ENCODE measurements at places on chromosomes 11 and 22.

- DNase-seq = no peak
Observed at GRCh38 chr22:20456722-20457076, 19.1 kb upstream of the SCARF2 start.

DNA sequence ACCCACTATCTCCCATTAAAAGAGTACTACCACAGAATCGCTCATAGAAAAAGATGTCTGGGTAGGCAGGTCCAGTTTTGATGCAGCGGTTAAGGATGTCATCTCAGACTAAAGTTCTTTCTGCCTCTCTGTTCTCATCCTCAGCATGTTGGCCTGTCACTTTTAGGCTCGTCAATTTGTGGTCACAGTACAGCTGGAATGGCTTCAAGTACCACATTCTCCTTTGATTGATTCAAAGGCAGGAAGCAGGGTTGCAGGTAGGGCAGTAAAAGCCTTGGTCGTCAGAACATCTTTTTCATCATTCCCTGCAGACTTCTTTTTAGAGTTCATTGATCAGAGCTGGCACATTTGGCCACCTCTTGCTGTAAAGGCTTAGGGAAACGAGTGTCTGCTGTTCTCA lies 28.7 kb downstream of the SDHD start:
- DNase-seq = no peak

- DNase-seq = no peak
Observed at GRCh38 chr22:32696089-32696488, 105.4 kb upstream of the TIMP3 start.

GRCh38 chr11:62088331-62088933 lies 35.4 kb upstream of the INCENP start:
- DNase-seq = no peak

- no peak for DNase-seq
Observed at GRCh38 chr11:114259124-114259526, 37.1 kb upstream of the NNMT start.

DNA sequence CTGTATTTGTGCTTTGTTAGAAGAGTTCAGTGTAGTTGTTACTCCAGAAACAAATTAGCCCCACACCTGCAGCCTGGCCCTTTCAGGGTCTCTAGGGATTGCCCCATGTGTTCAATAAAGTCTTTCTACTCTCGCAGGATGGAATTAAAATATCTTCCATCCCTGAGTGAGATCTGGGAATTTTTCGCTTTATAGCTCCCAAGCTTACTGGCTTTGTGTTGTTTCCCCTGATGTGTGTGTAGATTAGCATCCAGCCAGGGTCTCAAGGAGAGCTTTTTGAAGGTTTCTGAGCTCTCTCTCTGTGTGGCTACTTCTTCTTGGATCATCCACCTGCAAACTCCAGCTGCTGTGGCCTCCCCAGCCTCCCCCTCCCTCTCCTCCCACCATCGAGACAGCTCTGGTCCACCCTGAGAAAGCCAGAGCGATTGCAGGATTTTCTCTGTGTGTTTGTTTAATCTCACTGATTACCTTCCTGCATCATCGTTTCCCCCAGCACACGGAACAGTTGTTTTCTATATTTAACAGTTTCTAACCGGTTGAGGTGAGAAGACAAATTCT lies 553.5 kb downstream of the TBC1D22A start:
- DNase-seq = no peak

DNA sequence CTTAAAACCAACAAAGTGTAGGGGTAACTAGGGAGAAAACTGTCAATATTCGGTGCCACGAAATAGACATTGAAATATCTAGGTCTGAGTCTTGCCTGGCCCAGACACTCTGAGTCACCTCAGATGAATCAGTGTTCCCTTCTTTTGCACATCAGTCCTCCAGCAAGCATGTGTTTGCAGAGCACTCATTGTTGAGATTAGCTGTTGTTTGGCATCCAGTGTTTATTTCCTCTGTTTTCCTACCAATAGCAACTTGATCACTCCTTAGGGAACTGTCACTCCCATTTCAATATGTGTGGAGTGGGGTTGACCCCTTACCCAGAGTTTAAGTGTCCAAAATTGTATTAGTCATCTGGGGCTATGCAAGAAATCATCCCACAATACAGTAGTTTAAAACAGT lies 4.7 kb upstream of the ASCC2 start:
- DNase-seq = no peak

- no peak for DNase-seq
Observed at GRCh38 chr11:118068206-118068944, 8.5 kb upstream of the TMPRSS4 start.

DNA sequence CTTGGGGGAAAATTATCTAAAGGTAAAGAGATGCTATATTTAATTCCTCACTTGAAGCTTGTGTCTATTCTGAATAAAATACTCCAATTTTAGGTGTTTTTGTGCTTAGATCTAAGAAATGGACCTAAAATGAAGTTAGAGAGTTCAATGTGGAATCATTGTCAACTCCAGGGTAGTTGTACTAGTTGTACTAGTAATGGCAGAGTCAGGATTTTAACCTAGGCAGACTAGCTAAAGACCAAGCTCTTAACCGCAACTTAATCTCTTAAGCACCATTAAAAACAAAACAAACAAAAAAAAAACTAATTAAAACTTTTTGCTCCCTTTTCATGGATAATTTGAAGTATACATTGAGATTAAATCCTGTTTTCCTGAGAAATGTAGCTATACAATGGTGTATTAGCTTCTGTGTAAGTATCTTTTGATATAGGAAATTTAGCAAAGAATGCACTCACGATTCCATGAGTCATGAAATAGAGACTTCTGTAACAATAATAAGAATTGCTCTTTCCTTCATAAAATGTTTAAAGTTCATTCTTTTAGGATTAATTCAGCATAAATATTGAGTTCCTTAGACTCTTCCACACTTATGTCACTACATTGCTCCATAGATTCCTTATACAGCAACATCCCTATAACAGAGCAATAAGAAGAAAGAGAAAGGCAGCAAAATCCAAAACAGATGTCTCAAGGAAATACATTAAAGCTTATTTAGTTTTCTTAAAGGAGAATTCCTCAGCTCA lies 26.5 kb upstream of the SOX6 start:
- DNase-seq = no peak

DNA sequence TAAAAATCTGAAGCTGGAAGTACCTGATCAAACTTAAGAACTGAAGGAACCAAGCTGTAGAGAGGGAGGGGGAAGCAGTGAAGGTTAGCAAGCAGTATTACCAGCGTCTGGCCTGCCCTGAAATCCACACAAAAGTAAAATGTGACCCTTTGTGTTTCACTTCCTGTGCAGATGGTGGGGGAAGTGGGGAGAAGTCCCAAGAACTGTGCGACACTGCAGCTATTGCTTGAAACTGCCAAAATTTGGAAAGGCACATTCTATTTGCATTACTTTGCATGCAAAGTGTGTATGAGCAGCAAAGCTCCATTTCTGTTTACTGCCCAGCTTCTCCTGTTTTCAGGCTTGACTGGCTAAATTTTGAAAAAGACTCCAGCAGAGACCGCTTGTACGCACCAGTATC lies 72.1 kb upstream of the BMAL1 start:
- DNase-seq = no peak

GRCh38 chr11:46119352-46120216 lies 1.7 kb downstream of the PHF21A start:
- peak; percentile 19 for DNase-seq

GRCh38 chr11:84243629-84244263 lies 957.6 kb upstream of the CCDC90B start:
- no peak for DNase-seq

- DNase-seq = no peak
Observed at GRCh38 chr11:95991101-95991500, 67.2 kb upstream of the MTMR2 start.

GRCh38 chr11:114193730-114194679 lies 102.2 kb upstream of the NNMT start:
- no peak for DNase-seq

GRCh38 chr11:2569321-2569721 lies 124.5 kb downstream of the KCNQ1 start:
- DNase-seq = no peak

- no peak for DNase-seq
Observed at GRCh38 chr11:69418576-69419296, 62.7 kb upstream of the LINC01488 start.

- DNase-seq = no peak
Observed at GRCh38 chr11:82174610-82175009, 559.1 kb downstream of the FAM181B start.

GRCh38 chr22:39185601-39186012 lies 33.1 kb upstream of the CBX7 start:
- no peak for DNase-seq

- no peak for DNase-seq
Observed at GRCh38 chr22:24952837-24953383, 394 bp downstream of the KIAA1671 start.

GRCh38 chr11:116862951-116863350 lies 25.5 kb upstream of the APOA1 start:
- DNase-seq = no peak

GRCh38 chr22:19994851-19995610 lies 21.6 kb downstream of the ARVCF start:
- no peak for DNase-seq

DNA sequence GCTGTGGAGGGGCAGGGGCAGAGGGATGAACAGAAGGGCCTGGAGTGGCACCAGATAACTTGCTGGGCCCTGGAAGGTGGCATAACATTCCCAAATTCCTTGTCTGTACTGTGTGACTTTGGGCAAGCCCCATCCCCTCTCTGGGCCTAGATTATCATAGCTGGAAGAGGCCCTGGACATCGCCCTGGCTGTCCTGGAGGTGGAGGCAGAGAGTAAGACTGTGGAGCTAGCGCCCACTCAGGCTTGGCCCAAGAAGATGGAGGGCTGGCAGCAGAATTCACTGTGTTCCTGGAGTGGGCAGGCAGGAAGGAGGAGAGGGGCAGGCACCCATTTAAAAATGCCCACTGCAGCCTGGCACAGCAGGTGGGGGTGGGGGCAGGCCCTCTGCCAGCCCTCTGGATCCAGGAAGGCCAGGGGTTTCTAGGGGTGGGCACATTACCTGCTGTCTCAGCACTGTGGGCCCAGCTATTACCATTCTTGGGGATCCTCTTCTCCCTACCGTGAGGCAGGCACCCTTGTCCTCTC lies 22.6 kb downstream of the ARHGEF17 start:
- DNase-seq = no peak

DNA sequence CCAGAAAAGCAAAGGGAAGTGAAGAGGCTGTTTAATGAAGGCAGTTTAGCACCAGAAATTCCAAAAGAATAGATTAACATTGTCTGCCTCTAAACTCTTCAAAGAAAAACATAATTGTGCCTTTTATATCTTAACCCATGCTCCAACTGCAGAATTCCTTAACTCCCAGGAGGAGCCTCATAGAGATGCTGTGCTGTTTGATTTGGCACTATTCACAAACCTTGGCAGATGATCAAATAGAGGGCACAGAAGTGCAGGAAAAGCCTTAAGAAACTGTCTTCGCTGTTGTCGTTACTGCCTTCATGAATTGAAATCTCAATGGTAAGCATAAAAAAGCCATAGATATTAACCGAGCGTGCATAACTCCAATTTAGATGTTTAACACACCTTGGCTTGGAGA lies 124.1 kb upstream of the MPPED2 start:
- no peak for DNase-seq

GRCh38 chr11:73404048-73404447 lies 27.8 kb downstream of the RELT start:
- DNase-seq = no peak

DNA sequence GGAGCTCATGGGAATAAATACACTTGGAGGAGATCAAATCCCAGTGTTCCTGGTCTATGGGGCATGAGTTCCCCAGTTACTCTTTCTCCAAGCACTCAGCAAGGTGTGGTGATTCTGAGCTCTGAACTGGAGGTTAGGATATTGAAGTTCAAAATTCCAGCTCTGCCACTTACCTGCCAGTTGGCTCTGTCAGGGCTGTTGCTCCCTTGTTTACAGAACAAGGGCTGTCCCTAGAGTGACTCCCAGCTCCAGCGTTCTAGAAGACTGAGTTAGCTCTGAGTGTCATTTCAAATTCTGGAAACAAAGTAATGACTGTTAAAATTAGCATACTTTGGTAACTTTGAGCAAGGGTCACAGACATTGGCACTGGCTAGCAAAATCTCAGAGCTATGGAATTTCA lies 69.7 kb upstream of the ZBED5 start:
- DNase-seq = no peak

DNA sequence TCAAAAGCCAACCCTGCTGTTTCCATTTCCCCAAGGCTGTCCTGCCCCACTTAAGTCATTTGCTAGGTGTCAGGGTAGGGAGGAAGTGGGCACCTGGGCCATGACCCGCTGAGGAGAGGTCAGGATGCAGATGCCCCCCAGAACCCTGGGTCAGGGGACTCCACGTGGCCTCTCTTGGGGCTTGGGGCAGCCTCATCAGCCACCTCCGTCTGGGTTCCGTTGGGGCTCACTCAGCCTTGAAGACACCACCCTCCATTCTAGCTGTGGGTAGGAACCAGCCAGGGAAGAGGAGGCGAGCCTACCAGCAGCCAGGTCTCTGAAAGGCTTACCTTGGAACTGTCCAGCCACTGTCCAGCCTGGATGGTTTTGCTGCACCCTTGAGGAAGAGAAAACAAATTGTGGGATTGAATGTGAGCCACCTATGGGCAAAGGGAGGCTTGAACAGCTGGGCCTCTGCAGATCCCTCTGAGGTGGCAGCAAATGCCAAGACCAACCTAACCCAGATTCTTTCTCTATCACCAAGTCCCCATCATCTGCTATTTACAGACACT lies 2.5 kb downstream of the APOL4 start:
- DNase-seq = no peak

GRCh38 chr11:123683428-123684170 lies 29.2 kb upstream of the SCN3B start:
- DNase-seq = no peak

- no peak for DNase-seq
Observed at GRCh38 chr22:30829901-30830550, 135.4 kb downstream of the OSBP2 start.

GRCh38 chr22:50189184-50189848 lies 3.6 kb downstream of the TRABD start:
- DNase-seq = no peak

GRCh38 chr11:64621283-64622019 lies 30.4 kb downstream of the SLC22A12 start:
- DNase-seq = no peak

- no peak for DNase-seq
Observed at GRCh38 chr11:47272706-47273105, 2.8 kb downstream of the MADD start.

- DNase-seq = no peak
Observed at GRCh38 chr11:123047266-123047946, 14.5 kb downstream of the HSPA8 start.

Data from T-helper 2 cell (primary cell).